ENCODE measurements at places on chromosomes 3 and 15.

DNA sequence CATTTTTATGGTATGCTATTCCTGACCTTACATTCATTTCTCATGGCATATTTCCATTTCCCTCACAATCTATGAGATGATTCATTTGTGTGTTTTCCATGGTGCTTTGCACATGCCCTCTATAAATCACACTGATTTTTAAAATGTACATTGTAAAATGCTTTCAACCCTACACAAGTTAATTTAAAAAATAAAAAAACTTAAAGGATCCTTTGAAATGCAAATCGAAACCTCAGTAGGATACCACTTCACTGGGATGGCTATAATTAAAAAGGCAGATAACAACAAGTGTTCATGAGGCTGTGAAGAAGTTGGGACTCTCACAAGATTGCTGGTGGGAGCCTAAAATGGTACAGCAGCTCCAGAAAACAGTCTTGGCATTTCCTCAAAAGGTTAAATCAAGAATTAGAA lies 83.5 kb downstream of the FMN1 start:
- no peaks in the 10 kb centered on the region for H3K4me1 ChIP-seq
- H3K4me3 ChIP-seq: no peak overlapping the region
- DNase-seq: no peak
- H3K27me3 ChIP-seq: no peaks in the 10 kb centered on the region
- peaks cover 13% of the 10 kb centered on the region for H3K36me3 ChIP-seq
- H3K27ac ChIP-seq: no peak overlapping the region

GRCh38 chr3:162738784-162739183 lies 1242.2 kb downstream of the OTOL1 start:
- H3K27me3 ChIP-seq: no peaks in the 10 kb centered on the region
- H3K4me3 ChIP-seq: no peak overlapping the region
- no peaks in the 10 kb centered on the region for H3K36me3 ChIP-seq
- DNase-seq: no peak

GRCh38 chr3:33124638-33125037 lies 10.8 kb downstream of the CRTAP start:
- no peak overlapping the region for H3K27ac ChIP-seq
- peaks cover 5% of the 10 kb centered on the region for H3K36me3 ChIP-seq
- H3K27me3 ChIP-seq: no peaks in the 10 kb centered on the region

DNA sequence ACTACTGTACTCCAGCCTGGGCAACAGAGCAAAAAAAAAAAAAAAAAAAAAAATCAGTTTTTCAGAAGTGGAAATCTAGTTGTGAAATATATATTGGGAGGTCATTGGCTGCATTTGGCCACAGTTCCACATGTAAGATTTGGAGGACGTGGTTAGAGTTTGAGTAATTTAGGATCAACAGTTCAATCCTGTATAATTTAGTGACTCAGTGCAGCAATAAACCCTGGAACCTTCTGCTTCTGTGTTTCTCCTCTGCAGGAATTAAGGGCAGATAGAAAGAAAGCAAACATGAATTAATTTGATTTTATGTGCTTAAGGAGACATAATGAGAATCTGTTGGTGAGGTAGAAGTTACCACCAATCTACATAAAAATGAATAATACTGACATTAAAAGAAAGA lies 347.0 kb downstream of the PTPRG start:
- H3K36me3 ChIP-seq: no peaks in the 10 kb centered on the region
- H3K4me3 ChIP-seq: no peak overlapping the region

- H3K4me3 ChIP-seq: no peak overlapping the region
- DNase-seq: no peak
- H3K27ac ChIP-seq: no peak overlapping the region
- no peaks in the 10 kb centered on the region for H3K4me1 ChIP-seq
Measured at GRCh38 chr3:7166460-7166859, 305.5 kb downstream of the GRM7 start.

DNA sequence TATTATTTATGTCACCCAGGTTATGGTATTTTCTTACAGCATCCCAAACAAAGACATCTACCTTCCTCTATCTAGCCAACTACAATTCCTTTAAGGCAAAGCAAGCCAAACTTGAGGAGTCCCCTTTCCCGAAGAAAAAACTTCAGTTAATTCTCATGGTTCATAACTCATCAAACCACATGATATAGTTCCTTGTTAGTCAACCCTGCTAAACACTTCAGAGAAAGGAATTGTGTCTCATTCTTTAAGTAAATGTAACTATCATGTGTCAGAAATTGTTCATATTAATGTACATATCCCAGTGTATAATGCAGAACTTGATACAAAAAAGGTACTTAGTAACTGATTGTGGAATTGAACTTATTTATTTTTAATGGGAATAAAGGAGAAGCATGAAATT lies 44.4 kb downstream of the ST3GAL6 start:
- H3K27ac ChIP-seq: no peak overlapping the region
- no peaks in the 10 kb centered on the region for H3K4me1 ChIP-seq
- no peak for DNase-seq
- no peaks in the 10 kb centered on the region for H3K36me3 ChIP-seq
- no peak overlapping the region for H3K4me3 ChIP-seq

DNA sequence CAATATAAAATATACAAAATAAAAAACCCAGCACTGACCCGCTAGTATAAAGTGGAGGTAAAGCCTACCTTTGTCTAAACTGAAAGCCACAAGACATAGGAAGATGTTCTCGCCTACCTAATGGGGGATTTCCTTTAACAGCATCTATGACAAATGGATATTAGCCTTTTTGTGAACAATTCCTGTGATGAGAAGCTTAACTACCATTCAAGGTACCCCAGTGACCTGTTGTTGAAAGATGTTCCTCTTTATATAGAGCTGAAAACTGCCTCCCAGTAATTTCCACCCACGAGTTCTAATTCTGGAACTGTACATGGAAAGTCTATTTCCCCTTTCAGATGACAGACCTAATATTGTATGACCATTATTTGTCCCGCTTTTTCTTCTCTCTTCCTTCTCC lies 109.8 kb upstream of the RASGRP1 start:
- H3K27ac ChIP-seq: peak overlapping the region; percentile 100
- H3K4me1 ChIP-seq: peaks cover 63% of the 10 kb centered on the region
- H3K4me3 ChIP-seq: peak overlapping the region; percentile 16
- H3K27me3 ChIP-seq: no peaks in the 10 kb centered on the region

GRCh38 chr3:17947833-17948232 lies 205.4 kb upstream of the TBC1D5 start:
- no peak overlapping the region for H3K27ac ChIP-seq
- H3K4me1 ChIP-seq: no peaks in the 10 kb centered on the region
- H3K4me3 ChIP-seq: no peak overlapping the region

DNA sequence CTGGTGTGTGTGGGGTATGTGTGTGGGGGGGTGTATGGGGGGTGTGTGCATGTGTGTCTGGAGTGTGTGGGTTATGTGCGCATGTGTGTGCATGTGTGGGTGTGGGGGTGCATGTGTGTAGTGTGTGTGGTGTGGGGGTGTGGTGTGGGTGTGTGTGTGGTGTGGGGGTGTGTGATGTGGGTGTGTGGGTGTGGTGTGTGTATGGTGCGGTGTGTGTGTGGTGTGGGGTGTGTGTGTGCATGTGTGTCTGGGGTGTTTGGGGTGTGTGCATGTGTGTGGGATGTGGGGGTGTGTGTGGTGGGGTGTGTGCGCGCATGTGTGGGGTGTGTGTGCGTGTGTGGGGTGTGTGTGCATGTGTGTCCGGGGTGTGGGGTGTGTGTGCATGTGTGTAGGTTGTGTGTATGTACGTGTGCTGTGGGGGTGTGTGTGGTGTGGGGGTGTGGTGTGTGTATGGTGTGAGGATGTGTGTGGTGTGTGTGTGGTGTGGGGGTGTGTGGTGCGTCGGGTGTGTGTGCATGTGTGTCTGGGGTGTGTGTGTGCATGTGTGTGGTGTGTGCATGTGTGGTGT lies 6.2 kb upstream of the OCA2 start:
- no peak overlapping the region for H3K27ac ChIP-seq
- H3K4me1 ChIP-seq: peaks cover 28% of the 10 kb centered on the region
- peak overlapping the region; percentile 72 for H3K4me3 ChIP-seq

GRCh38 chr3:36650271-36650671 lies 114.1 kb downstream of the DCLK3 start:
- H3K36me3 ChIP-seq: no peaks in the 10 kb centered on the region
- no peaks in the 10 kb centered on the region for H3K4me1 ChIP-seq
- H3K4me3 ChIP-seq: no peak overlapping the region

GRCh38 chr15:67096546-67097294 lies 31.3 kb downstream of the SMAD3 start:
- peaks cover 3% of the 10 kb centered on the region for H3K27me3 ChIP-seq
- H3K27ac ChIP-seq: no peak overlapping the region
- H3K36me3 ChIP-seq: peaks cover 6% of the 10 kb centered on the region
- H3K4me1 ChIP-seq: peaks cover 59% of the 10 kb centered on the region
- peak overlapping the region; percentile 77 for H3K4me3 ChIP-seq

- H3K36me3 ChIP-seq: no peaks in the 10 kb centered on the region
- no peaks in the 10 kb centered on the region for H3K27me3 ChIP-seq
- H3K27ac ChIP-seq: peak overlapping the region; percentile 81
- DNase-seq: peak; percentile 89
- peaks cover 43% of the 10 kb centered on the region for H3K4me1 ChIP-seq
Measured at GRCh38 chr15:90059208-90059985, 42.9 kb downstream of the IDH2 start.

DNA sequence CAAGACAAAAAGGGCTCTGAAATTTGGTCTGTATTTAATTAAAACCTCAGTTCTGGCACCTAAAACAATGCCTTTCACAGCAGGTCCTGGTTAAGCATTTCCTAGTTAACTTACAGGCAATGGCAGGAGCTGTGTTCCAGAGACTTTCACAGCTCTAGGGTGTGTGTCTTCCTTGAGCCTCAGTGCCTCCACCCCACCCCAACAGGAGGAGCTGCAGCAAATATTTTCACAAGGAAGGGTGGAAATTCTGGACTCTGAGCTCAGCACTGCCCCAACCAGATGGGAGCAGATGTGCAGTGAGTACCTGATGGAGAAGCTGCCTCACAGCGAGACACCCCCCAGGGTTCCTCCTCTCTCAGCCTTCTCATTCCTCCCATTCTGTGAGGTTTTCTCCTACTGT lies 106.3 kb upstream of the SPATA12 start:
- no peaks in the 10 kb centered on the region for H3K27me3 ChIP-seq
- H3K4me3 ChIP-seq: no peak overlapping the region
- no peaks in the 10 kb centered on the region for H3K4me1 ChIP-seq

DNA sequence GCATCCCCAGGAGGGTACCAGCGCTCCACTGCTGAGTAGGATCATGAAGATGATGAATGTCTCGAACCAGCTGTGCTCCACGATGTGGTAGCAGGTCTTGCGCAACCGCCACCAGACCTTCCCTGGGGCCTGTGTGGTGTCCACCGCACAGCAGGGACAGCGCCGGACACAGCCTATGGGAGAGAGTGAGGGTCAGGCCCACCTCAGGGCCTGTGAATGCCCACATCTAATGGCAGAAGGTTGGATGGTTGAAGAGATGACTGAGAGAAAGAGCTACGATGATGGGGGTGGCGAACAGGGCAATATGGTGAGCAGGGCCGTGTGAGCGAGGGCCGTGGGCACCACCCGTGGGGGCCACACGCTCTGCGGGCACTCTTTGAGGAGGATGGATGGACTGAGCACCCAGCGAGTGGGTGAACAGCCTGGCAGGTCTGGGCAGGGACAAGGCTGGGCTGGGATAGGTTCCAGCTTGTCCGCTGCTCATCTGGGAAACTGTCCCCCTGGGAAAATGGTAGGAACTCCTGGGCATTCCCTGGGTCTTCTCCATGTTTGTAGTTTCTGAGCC lies 74.1 kb downstream of the SCN5A start:
- peaks cover 10% of the 10 kb centered on the region for H3K27me3 ChIP-seq
- no peak overlapping the region for H3K27ac ChIP-seq
- no peak for DNase-seq
- H3K4me1 ChIP-seq: no peaks in the 10 kb centered on the region
- H3K4me3 ChIP-seq: no peak overlapping the region

- H3K4me1 ChIP-seq: peaks cover 5% of the 10 kb centered on the region
- no peaks in the 10 kb centered on the region for H3K36me3 ChIP-seq
- no peak overlapping the region for H3K27ac ChIP-seq
- no peak for DNase-seq
- peaks cover 22% of the 10 kb centered on the region for H3K27me3 ChIP-seq
- H3K4me3 ChIP-seq: no peak overlapping the region
Measured at GRCh38 chr15:100926258-100926657, 7.1 kb downstream of the LRRK1 start.

GRCh38 chr3:53817809-53818208 lies 28.4 kb downstream of the CHDH start:
- no peak for DNase-seq
- H3K27me3 ChIP-seq: no peaks in the 10 kb centered on the region
- H3K4me1 ChIP-seq: no peaks in the 10 kb centered on the region
- H3K27ac ChIP-seq: no peak overlapping the region
- H3K36me3 ChIP-seq: no peaks in the 10 kb centered on the region

DNA sequence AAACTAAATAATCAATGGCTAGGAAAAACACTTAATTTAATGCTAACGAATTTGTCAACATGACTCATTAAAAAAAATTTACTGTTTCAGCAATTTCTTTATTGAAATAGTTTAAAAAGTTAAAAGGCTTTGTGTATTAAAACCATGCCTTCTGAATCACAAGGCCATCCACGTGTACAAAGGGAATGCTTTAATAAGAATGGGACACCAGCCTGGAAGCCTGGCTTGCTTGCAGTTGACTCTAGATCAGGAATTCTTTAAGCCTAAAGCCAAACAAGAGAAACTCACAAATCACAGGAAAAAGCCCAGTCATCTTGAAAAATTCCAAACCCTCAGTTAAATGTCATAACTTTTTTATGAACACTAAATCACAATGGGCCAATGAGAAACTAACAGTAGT lies 137.6 kb downstream of the PEAK1 start:
- H3K36me3 ChIP-seq: no peaks in the 10 kb centered on the region
- H3K4me3 ChIP-seq: no peak overlapping the region
- DNase-seq: no peak
- no peaks in the 10 kb centered on the region for H3K27me3 ChIP-seq
- H3K4me1 ChIP-seq: no peaks in the 10 kb centered on the region
- no peak overlapping the region for H3K27ac ChIP-seq

DNA sequence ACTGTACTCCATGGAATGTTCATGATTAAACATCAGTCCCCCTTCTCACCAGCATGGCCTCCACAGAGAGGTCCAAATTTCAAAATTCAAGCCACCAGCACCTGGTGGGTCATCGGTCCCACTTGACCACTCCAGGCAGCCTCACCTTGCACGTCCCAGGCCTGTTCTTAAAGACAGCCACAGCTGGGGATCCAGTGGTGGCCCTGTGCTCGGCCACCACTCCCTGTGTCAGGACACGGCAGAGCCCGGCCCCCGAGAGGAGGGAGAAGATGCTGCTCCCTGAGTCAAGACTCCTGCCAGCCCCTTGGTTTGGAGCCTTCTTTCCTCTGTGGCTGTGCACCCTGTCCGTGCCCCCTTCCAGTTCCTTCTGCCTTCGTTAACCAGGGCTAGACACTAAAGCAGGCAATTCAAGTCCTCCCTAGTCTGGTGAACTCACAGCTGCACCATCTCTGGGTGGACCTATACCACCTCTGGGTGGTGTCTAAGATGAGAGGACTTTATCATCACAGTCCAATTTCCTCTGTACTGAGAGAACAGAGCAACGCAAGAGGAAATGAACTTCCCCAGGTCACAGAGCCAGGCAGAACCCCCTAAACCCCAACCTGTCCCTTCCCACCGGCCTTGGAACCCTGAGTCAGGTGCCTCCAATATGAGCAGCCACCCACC lies 97.1 kb downstream of the MEGF11 start:
- DNase-seq: no peak
- H3K27ac ChIP-seq: no peak overlapping the region
- no peak overlapping the region for H3K4me3 ChIP-seq
- no peaks in the 10 kb centered on the region for H3K4me1 ChIP-seq

- H3K36me3 ChIP-seq: peaks cover 16% of the 10 kb centered on the region
- H3K27ac ChIP-seq: peak overlapping the region; percentile 100
- peak; percentile 83 for DNase-seq
- no peaks in the 10 kb centered on the region for H3K27me3 ChIP-seq
- peaks cover 85% of the 10 kb centered on the region for H3K4me1 ChIP-seq
- peak overlapping the region; percentile 70 for H3K4me3 ChIP-seq
Measured at GRCh38 chr3:4850211-4850927, 128.9 kb upstream of the BHLHE40 start.

GRCh38 chr3:180252683-180253082 lies 215.9 kb upstream of the PEX5L start:
- no peaks in the 10 kb centered on the region for H3K27me3 ChIP-seq
- DNase-seq: no peak
- no peak overlapping the region for H3K27ac ChIP-seq
- H3K36me3 ChIP-seq: peaks cover under 1% of the 10 kb centered on the region
